Stimulated activated CD8-positive, alpha-beta memory T cell treated with anti-CD3 and anti-CD28 coated beads, Interleukin-4, amount 100 ng/mL, for 4 hours (primary cell): ENCODE measurements at places on chromosomes 5 and 9.

GRCh38 chr9:126631254-126631653, 17.5 kb downstream of the LMX1B start:
- no peak for DNase-seq

DNA sequence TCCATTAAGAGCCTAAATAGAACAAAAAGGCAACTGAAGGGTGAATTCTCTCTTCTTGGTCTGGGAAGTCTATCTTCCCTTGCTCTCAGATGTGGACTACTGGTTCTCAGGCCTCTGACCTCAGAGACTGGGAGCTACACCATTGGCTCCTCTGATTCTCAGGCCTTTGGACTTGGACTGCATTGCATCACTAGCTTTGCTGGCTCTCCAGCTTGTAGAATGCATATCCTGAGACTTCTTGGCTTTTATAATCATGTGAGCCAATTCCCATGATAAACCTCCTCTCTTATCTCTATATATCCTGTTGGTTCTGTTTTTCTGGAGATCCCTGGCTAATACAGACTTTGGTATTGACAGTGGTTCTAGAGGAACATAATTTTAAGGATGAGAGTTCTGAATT, 89.8 kb downstream of the PSAT1 start:
- no peak for DNase-seq

GRCh38 chr5:56264417-56265025, 31.4 kb upstream of the ANKRD55 start:
- DNase-seq, result no peak

DNA sequence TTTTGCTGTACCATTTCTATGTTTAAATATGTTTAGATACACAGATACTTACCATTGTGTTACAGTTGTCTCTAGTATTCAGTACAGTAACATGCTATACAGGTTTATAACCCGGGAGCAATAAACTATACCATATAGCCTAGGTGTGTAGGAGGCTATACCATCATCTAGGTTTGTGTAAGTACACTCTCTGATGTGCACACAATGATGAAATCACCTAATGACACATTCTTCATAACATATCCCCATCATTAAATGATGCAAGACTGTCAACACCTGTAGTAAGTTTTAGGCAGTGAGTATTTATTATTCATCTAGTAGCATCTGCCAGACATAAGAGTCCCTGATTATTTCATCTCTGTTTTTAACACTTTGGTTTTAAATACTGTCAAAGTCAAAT, 7.3 kb upstream of the DHFR start:
- DNase-seq, result no peak

DNA sequence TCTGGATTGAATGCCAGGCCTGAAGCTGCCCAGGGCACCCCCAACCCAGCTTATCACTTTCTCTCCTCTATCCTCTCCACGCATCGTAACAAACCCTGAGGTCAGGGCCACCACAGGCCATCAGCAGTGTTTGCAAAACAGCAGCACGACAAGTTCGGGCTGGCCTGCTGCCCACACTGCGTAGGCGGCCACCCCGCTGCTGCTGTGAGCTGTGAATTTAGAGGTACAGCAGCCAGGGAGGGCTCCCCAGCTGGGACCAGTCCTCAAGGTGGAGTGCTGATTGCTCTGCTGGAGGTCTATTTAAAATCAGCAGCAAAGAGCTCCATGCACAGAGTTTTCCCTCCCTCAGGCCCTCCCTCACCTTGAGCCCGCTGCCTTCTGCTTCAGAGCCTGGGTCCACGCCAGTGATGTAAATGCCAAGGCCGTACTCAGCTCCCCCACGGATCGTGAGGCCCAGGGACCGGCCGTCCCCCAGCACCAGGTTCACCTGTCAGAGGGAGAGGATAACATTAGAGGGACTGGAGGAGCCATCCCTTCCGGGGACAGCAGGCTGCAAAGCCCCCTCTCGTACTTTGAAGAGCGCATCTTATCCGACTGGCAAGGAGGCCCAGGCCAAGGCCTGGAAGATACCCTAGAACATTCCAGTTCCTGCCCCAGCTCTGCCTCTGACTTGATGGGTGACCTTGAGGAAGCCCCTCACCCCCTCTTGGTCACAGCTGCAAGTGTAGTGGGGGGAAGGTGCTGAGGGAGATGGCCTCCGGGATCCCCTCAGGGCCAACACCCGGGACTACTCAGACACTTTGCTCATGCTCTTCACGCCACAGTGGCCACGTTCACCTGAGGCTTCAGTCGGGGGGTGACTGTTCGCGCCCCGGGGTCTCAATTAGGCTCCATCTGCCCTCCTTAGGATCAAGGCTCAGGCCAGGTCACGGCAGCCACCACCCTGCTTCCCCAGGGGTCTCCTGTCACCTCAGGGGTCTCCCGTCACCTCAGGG, 39.1 kb downstream of the WHRN start:
- no peak for DNase-seq

DNA sequence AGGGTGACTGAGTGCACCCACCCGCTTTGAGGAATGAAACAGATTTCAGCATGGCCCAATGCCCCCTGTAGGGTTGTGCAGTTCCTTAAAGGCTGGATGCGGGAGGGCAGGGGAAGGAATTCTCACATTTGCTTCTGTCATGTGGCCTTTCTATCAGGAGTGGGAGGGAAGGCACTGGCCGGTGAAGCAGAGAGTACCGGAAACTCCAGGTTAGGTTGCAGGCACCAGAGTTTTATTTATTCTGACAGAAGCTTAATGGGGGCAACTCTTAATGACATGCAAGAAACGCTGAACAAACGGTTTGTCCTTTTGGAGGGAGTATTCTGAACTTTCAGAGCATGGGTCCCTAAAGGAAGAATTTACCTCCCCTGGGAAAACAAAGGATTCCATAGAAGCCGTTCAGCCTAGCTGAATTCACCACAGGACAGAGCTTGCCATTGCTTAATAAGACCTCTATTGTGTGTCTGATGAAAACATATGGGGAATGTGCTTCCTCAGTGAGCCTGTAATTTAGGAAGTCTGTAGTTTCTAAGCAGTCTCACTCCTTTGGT, 44.1 kb upstream of the EQTN start:
- no peak for DNase-seq

GRCh38 chr9:130531670-130532069, 47.7 kb upstream of the FUBP3 start:
- no peak for DNase-seq

DNA sequence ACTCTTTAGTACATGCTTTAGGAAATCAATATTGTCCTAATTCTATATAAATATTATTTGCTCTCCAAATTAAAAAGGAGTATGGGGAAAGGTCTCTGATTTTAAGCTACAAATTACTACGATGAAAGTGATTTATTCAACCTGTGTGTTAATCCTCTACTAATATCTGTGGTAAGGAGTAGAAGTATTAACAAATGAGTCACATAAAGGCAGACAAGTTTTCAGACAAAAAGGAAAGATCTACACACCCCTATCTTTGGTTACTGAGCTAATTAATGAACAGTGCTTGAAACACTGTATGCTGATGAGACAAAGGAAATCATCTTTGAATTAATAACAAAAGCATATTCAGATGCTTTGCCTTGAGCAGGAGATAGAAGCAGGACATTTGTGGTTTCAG, 15.9 kb downstream of the LOX start:
- no peak for DNase-seq

GRCh38 chr9:69975681-69976080, 68.0 kb upstream of the MAMDC2 start:
- no peak for DNase-seq

DNA sequence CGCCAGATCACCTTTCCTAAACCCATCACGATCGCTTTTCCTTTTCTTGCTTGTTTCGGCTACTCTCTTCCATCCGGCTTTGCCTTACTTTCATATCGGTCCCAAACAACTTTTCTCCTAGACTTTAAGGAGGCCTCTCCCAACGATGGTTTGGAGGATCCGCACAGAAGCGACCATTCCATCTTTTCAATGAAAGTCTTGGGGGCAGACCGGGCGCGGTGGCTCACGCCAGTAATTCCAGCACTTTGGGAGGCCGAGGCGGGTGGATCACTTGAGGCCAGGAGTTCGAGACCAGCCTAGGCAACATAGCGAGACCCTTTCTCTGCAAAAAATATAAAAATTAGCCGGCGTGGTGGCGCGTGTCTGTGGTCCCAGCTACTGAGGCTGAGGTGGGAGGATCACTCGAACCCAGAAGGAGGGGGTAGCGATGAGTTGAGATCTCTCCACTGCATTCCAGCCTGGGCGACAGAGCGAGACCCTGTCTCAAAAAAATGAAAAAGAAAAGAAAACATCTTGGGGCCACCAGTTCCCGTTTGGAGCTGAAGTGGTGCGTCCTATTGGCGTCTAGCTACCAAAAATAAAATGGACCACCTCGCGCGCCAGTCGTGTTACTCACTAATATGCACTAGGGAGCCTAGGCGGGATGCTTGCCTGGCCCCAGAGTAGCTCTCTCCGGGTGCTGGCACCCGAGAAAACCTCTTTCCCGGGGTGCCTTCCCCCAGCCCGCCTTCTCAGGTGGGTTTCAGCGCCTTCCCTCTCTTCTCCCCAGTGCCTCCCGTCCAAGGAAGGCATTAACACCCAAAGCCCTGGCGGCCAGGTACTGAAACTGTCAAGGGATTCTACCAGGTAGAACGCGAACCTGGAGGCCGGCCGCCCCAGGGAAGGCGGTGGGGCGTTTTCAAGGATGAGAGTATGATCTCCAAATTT, 800 bp upstream of the AP3B1 start:
- peak; percentile 4 for DNase-seq

DNA sequence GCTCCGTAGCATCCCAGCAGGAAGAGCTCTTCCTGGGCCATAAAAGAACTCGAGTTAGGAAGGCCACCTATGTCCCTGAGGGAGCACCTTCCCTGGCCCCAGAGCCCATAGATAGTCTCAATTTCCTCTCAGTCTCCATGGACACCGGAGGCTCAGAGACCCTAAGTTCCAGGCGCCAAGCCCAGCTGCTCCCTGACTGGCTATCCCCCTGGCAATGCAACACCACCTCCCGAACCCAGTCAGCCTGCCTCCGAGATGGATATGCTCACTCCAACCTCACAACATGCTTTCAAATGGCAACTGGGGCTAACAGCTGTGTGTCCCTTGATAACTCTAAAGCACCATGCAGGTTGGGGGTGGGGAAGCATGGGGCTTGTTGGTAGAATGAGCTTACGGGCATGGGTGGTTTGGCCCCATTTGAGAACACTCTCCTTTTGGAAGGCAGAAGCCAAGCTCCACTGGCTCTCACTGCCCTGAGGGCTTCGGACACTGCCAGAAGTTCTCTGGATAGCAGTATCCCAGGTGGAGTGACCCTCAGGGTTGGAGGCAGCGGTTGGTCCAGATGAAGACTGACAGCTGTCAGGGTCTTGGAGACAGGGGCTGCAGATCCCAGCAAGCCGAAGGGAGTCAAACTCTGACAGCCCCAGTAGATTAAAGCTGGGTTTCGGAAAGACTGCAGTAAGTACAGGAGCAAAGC, 165.3 kb downstream of the PAX5 start:
- no peak for DNase-seq

GRCh38 chr5:158813275-158813674, 286.4 kb downstream of the EBF1 start:
- DNase-seq, result no peak

- no peak for DNase-seq
Measured at GRCh38 chr9:33818167-33818846, 1.3 kb downstream of the UBE2R2 start.

GRCh38 chr5:19169426-19169825, 818.6 kb downstream of the CDH18 start:
- DNase-seq, result no peak

- DNase-seq, result no peak
Measured at GRCh38 chr5:10619649-10620048, 55.8 kb downstream of the ANKRD33B start.

GRCh38 chr9:104836235-104836634, 72.3 kb downstream of the NIPSNAP3B start:
- DNase-seq, result no peak

GRCh38 chr5:87116825-87117512, 150.7 kb upstream of the RASA1 start:
- DNase-seq, result no peak

DNA sequence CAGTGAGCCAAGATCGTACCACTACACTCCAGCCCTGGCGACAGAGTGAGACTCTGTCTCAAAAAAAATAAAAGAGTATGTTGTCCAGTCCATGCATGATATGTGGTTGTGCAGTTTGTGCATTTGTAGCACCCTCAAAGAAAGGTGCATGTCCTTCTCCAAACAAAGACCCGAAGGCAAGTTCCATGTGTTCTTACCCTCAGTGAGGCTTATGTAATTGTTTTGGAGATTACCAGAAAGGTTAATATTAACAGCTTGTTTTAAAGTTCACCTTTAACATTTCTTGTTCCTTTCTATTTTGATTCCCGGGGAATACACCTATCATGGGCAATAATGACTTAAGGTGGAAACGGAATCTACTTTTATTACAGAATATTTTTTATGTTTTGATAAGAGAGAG, 22.3 kb downstream of the KIAA1191 start:
- DNase-seq, result no peak

- no peak for DNase-seq
Measured at GRCh38 chr9:87685441-87685840, 40.5 kb upstream of the CTSL start.

- DNase-seq, result no peak
Measured at GRCh38 chr5:178478370-178478769, 111.8 kb downstream of the COL23A1 start.

DNA sequence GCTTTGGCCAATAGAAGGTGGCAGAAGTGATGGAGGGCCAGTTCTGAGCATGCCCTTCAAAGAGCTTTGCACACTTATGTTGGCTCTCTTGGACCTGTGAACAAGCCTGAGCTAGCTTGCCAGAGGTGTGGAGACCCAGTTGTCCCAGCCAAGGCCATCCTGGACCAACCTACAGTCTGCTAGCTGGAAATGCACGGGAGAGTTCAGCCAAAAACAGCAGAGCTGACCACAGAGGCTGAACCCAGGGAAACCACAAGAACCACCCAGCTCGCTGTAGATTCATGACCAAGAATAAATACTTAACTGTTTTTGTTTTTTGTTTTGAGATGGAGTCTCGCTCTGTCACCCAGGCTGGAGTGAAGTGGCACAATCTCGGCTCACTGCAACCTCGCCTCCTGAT, 65.4 kb upstream of the HAND1 start:
- no peak for DNase-seq

DNA sequence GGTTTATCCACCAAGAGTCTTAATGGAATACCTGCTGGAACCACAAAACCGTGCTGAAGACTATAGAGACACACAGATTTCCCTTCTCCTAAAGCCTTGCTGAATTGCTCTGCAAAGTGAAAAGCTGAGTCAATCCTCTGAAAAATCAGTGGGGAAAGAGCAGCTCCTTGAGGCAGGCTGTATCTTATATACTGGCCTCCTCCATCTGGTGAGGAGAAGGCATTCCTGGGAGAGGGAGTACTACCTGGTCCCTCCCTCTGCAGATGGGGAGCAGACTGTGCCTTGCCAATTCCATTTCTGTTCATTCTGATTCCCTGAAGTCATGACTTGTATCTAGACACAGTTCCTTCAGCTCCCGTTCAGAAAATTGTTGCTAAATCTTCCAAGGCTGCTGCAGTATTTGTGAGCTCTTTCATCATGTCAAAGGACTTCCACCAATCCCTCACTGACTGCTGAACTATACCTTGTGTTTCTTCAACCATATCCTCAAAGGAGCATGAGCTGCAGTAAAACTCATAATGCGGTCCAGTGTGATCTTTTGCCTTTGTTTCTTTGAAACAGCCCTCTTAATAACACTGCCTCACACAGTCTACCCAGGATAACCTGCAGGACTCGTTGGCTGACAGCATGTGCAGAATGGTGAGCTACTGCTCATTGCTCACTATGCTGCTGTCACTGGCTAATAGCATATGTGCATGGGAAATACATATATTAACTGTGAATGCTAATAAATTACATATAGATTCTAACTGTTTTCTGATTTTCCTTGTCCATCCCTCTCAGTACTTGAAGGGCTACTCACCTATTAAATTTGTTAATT, 84.5 kb downstream of the FOXD1 start:
- DNase-seq, result no peak

GRCh38 chr5:160685219-160685618, 166.8 kb downstream of the ATP10B start:
- no peak for DNase-seq
